ENCODE measurements at places on chromosomes 5 and 9.
A peak's percentile ranks its signal among the peaks of the same experiment; 100 is the strongest.

DNA sequence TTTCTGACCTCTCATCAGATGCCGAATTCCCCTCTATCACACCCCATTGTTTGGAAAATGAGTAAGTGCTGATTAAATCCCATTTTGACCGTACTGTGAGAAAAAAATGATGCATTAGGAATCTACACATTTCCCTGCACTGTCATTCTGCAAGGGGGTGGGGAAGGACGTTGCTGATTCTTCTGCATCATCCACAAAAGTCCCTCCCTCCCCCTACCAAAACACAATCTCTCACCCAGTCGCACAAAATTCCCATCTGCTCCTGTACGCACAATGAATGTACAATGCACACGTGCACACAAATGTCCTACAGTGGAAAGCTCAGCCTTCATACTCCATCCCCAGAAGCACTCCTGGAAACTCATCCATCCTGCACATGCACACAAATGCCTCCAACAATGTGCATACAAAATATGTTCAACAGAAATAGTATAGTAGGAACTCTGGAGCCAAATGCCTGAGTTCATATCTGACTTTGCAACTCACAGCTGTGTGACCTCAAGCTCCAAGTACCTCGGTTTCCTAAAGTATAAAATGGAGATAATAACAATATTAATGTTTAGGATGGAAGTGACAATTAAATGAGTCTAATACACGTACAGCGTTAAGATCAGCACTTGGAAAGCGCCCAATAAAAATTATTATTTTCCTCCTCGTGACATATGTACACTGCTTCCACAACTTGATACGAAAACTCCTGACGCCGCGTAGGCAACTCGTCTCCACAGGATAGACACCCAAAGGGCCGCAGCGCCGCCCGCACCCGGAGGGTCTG lies 809 bp downstream of the TNIP1 start:
- no peak for DNase-seq

- DNase-seq = no peak
Observed at GRCh38 chr9:127650518-127650917, 38.4 kb downstream of the STXBP1 start.

- no peak for DNase-seq
Observed at GRCh38 chr5:76938177-76938576, 14.7 kb upstream of the CRHBP start.

DNA sequence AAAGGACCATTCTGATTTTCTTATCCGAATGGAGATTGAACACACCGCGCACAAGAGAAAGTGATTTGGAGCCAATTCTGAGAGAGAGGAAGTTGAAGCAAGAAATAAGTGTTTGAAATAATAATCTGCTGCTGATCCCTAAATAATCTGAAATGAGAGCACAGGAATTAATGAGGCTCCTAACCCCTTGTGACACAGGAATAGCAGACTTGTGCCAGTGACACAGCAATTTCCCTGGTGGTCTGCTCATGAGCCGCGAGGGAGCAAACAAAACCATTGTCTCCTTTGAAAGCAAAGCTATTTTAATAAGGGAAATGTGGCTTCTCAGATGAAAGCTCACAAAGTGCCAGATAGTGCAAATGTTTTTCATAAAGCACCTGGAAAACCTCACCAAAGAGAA lies 936.1 kb upstream of the WWC1 start:
- no peak for DNase-seq

- no peak for DNase-seq
Observed at GRCh38 chr9:87343816-87344430, 153.7 kb upstream of the DAPK1 start.

DNA sequence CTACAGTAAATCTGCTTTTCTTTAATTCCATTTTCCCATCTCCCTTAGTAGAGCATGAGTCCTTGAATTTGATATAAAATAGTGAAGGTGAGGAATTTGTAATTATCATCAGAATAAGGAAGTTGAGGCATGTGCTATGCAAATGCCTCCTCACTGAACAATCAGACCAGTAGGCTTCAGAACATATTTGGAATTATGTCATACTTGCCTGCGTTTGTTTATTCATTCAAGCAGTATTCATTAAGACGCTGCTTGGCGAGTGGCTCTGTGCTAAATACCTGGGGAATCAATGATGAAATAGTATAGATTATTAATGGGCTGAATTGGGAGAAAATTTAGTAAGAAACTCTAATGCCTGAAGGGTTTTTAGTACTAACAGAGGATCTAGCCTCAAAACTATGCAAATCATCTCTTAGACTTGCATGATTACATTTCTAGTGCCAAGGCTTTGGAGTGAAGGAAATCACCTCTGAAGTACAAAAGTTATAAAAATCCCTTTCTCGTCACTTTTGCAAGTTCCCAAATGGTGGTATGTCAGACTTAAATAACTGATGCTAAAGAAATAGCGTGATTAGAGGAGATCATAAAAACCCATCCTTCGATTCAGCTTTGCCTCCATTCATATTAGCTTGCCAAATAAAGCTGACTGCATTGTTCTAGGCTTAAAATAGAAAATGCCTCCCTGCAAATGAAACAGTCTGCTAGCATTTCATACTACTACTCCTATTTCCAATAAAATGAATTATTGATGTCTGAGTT lies 141.7 kb downstream of the PCSK5 start:
- no peak for DNase-seq

DNA sequence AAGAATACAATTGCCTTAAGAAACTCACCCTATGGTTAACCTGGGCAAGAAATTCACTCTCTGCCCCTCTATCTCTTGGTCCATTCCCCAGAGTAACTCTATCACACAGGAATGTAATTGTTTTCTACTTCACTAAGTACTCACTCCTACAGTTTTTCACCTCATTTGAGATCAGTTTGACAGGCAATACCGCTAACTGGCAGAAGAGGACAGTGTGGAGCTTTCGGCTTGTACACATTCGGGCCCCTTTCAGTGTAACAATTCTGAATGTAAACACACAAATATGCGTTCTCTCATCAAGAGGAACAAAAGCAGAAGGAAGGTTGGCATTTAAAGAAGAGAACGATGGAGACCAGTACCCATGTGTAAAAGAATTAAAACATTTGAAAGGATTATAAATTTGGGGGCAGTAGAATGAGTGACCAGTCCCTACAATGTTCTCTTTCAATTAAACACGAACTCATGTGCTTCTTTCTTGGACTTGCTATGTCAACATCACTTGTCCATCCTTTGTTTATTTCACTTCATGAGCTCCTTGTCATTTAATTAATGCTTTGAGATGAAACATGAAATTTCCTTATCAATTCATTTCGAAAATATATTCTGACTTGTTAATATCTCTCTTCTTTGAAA lies 188.5 kb upstream of the GRAMD2B start:
- DNase-seq = peak; percentile 55

GRCh38 chr9:123527981-123528380 lies 172.0 kb downstream of the CRB2 start:
- no peak for DNase-seq

DNA sequence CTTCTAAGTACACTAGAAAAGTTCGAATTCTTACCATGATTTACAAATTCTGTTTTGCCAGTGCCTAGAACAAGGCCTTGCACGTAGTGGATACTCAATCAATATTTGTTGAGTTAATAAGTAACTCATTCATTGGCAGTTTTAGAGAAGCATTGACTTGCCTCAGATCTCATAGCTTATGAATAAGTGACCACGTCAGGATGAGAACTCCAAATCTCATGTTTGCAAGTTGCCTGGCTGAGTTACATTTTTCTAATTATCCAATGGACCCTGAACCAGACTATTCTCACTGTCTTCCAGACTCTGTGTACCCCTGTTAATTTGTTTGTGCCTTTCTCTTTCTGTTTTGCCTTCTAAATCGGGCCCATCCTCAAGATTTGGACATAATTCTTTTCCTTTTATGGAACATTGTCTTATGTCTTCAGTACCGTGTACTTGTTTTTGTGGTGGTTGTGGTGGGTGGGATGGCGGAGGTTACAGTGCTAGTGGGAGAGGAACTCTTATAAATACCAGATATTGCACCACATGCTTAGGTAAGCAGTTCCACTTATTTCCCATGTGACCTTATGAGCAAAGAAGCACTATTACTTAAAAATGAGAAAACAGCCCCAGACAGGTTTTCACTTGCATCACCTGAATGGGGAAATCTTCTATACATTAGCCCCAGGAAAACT lies 96.3 kb downstream of the UNC13B start:
- DNase-seq = no peak

GRCh38 chr5:43231977-43232376 lies 40.0 kb downstream of the NIM1K start:
- DNase-seq = no peak

DNA sequence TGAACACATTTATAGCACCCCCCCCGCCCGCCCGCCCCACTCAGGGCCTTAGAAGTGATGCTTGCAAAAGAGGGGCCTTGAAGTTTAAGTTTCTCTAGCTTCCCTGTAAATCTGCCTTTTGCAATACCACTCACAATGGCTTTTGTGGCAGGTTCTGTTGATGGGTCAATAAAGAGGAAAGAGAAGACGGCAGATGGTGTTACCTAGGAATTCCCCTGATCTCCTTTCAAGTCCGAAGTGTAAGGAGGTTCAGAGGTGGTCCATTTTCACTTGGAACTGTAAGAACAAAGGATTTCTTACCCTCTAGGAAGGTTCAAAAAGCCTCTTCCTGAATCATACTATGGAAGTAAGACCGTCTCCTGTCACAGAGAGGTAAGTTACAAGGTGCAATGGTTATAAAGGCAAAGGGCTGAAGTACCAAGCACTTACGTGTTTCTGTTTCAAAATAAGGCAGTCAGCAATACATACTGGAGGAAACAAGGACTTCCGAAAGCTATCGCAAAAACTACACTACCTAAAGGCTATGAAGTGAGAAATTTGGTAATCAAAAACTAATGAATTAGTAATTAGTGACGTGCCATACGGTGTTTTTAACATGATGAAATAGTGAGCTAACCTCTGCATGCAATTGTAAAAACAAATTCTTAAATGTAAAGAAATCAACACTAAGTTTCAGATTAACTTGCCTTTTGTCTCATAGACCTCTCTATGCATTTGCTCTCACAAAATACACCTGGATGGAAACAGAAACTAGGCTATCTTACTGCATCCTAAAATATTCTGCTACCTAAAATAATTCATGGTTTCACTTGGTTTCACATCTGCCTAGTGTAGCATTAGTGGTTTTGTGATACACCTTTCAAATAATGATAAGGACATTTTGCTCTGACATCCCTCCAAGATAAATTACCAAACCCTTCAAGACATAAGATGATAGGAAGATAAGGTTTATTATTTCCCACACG lies 589.4 kb upstream of the FAM174A start:
- DNase-seq = no peak

DNA sequence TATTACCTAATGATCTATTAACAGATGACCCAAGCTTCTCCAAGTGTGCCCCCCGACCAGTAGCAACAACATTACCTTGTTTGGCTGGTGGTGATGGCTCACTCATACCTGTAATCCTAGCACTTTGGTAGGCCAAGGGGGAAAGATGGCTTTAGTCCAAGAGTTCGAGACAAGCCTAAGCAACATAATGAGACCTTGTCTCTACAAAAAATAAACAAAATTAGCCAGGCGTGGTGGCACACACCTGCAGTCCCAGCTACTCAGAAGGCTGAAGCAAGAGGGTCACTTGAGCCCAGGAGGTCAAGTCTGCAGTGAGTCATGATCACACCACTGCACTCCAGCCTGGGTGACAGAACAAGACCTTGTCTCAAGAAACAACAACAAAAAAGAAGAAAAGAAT lies 62.9 kb downstream of the GCNT1 start:
- no peak for DNase-seq

DNA sequence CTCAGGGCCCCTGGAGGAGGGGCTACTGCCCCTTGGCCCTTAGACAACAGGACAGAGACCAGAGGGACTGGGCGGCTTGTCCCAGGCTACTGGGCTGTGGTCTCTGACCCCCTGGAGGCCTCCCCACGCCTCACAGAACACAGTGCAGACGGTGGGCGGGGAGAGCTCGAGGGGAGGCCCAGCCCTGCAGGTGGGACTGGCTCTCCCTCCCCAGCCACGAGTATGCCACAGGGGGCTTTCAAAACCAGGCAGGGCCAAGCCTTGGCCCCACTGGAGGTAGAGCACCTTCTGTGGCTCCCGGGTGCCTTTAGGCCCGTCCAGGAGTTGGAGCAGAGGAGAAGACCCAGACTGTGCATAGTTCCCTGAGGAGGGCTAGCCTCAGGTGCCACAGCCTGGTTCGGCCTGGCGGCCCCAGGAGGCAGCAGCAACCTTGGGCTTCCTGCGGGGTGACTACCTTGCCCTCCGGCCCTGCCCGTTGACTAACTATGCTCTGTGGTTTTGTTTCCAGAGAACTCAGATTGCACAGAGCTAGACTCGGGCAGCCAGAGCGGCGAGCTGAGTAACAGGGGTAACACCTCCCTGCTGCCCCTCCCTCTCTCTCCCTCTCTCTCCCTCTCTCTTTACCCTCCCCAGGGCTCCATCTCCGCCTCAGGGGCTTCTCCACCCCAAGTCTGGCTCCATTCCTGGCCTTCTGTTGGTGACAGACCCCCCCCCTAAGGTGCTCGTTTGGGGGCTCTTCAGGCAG lies 15.5 kb downstream of the CARD19 start:
- DNase-seq = no peak

GRCh38 chr5:179115845-179116524 lies 55.8 kb downstream of the ZNF354C start:
- no peak for DNase-seq

DNA sequence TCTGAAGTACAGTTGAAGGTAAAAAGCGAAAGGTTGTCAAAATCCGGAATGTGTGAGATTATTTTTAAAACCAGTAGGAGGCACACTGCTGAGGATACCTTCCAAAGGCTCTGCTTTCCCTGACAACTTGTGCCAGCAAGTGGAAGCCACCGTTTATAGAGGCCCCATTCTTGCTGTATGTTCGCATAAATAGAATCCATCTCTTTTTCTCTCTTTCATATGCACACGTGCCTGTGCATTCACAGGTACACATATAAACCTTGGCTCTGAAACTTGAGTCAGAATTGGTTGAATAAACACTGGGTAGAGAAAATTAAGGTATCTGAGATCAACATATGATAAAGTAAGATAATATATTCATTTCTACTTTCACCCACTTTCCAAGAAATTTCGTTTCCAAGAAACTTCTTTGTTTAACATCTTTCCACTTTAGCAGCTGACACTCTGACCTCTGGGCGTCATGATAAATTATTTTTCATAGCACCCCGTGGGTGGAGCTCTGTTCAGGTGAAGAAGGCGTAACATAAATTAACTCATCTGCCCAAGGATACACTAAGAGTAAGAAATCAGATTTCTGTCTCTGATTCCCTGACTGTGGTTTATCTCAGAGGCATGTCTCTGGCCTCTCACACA lies 63.7 kb upstream of the RICTOR start:
- peak; percentile 35 for DNase-seq

- DNase-seq = no peak
Observed at GRCh38 chr5:65803699-65804391, 81.8 kb downstream of the NLN start.

GRCh38 chr9:19471737-19472648 lies 63.2 kb downstream of the ACER2 start:
- peak; percentile 89 for DNase-seq

- DNase-seq = no peak
Observed at GRCh38 chr9:114086009-114086408, 7.9 kb upstream of the AMBP start.
